ENCODE measurements at places on chromosomes 5 and 9. TPM values are rescaled to one million over a fixed set of nuclear protein-coding genes. Genes with fewer than 3 reads are reported as not detected.

PCDHB9 gene
- 0.27 TPM for polyA plus RNA-seq

TAF11L3 gene
- polyA plus RNA-seq, result not detected

QRFP gene
- not detected for polyA plus RNA-seq

- peak; percentile 10 for DNase-seq
These were observed 49.5 kb upstream of the SARDH start for GRCh38 chr9:133787754-133788025.

GRCh38 chr5:137627293-137627692 is 108.6 kb downstream of the KLHL3 start:
- DNase-seq, result no peak

- no peak for DNase-seq
These were observed 35.1 kb upstream of the FREM1 start for GRCh38 chr9:14945351-14945750.
